OCI-LY7 (cell line): ENCODE measurements at places on chromosomes 7 and 10.

GRCh38 chr10:88026031-88026430, 162.6 kb downstream of the PTEN start:
- no peak for DNase-seq

DNA sequence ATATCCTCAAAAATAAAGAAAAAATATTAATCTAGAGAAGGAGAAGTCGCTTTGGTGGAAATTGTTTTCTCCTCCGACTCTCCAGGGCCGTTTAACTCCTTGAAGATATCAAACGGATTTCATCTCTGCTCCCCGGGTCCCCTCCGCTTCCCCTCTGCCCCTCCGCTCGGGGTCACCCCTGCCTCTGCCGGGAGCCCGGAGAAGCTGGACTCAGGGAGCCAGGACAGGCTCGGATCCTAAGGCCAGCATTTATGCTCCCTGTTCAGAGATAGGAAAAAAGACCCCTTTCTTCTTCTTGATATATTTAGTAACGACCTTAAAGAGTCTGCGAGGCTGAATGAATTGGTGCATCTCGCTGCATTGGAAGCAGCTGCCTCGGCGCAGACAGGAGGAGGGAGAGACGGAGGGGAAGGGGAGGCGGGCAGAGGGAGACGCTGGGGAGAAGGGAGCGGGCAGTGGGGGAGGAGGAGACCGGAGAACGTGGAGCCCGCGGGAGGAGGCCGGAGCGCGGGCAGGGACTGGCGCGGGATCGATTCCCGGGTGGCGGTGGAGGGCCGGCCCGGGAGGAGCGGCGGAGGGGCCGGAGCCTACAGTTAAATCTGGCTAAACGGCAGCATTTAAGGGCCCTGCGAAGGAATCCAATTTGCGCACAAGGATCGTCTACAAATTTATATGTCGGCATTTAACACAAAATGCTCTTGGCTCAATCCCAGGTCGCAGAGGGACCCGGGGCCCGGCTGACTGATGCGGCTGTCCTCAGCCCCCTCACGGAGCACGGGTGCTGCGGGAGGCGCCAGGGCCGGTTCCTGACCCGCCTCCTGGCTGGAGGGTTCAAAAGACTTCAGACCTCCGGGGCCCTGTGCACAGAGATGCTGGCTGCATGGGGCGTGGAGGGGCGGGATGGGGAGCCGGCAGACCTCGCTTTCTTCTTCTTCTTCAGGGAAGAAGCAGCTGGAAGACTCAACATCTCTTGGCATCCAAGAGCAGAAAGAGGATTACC, 55.6 kb downstream of the CRTAC1 start:
- no peak for DNase-seq

- DNase-seq = no peak
These were observed 972.0 kb upstream of the CELF2 start for GRCh38 chr10:10045765-10046028.

DNA sequence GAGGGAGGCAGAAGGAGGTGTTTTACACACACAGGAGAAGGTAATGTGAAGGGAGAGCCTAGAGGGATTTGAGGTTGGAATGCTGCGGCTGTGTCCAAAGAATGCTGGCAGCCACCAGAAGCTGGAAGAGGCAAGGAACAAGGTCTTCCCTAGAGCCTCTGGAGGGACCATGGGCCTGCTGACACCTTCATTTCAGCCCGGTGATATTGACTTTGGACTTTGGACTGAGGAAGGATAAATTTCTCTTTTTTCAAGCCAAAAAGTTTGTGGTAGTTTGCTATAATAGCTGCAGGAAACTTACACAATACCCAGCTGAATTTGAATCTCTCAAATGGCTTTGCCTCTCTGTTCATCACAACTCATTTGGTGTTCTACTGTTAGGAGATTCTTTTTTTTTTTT, 34.6 kb downstream of the UBN2 start:
- DNase-seq = no peak

DNA sequence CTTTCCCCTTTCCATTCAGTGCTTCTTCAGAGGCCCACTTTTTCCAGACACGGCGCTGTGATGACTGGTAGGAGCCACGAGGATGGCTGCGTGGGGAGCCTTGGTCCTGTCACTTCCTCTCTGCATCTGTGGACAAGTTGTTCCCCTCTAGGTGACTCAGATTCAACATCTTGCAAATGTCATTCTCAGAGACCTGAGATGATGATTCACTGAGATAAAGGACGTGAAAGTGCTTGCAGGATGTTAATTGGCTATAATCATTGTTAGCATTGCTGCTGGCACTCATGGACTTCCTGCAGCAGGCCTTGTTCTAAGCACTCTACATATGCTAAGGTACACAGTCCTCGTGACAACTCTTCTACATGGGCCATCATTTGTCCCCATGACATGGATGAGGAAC, 489.8 kb upstream of the ZMIZ1 start:
- DNase-seq = no peak

DNA sequence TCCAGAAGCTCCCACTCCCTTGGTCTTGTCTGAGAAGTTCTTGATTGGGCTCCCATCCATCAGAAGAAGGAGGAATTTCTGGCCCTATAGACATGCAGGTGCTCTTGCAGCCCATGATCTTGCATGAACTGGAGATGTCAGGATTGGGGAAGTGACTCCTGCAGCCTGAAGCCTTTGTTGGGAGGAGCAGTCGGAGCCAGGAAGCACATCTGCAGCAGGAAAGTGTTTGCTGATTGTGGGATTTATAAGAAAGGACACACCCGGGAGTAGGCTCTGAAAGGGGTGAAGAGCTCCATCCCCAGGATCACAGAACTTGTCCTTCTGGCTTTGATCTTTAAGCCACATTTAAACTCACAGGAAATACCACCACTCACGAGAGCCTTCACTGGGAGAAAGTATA, 185.2 kb downstream of the DYNC1I1 start:
- no peak for DNase-seq

- no peak for DNase-seq
These were observed 857.8 kb downstream of the KCNMA1 start for GRCh38 chr10:76779796-76780301.

- DNase-seq = no peak
These were observed 52.7 kb upstream of the APBB1IP start for GRCh38 chr10:26385443-26385842.

DNA sequence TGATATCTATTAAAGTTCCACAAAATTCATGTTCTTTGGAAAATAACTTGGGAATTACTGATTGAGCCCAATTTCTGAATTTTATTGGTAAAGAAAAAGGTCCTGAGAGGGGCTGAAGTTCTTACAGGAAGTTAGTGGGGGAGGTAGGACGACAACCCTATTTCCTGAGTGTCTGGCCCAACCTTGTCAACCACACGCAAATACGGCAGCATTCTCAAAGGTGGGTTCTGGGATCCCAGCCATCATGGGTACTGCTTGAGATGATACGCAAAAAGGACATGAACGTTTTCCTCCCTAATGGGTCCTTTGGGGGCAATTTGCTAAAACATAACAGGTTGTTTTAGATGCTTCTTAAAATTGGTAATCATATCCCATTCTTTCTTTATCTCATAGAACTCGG, 2.7 kb upstream of the PDCD4 start:
- peak; percentile 78 for DNase-seq

- DNase-seq = no peak
These were observed 22.2 kb downstream of the TMEM209 start for GRCh38 chr7:130182990-130183389.

DNA sequence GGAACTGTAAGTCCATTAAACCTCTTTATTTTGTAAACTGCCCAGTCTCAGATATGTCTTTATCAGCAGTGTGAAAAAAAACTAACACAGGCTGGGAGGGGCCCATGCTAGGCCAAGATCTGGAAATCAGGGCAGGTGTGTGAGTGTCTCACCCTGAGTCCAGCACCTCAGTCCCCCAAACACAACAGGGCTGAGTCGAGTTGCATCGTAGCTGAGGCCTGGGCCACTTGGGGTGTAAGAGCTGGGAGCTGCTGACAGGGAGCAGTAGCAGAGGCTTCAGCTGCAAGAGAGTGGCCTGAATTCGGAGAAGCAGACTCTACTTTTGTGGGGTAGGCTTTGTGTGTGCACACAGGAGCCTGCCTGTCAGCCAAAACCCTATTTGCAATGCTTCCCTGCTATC, 553.1 kb downstream of the PTPRN2 start:
- no peak for DNase-seq

DNA sequence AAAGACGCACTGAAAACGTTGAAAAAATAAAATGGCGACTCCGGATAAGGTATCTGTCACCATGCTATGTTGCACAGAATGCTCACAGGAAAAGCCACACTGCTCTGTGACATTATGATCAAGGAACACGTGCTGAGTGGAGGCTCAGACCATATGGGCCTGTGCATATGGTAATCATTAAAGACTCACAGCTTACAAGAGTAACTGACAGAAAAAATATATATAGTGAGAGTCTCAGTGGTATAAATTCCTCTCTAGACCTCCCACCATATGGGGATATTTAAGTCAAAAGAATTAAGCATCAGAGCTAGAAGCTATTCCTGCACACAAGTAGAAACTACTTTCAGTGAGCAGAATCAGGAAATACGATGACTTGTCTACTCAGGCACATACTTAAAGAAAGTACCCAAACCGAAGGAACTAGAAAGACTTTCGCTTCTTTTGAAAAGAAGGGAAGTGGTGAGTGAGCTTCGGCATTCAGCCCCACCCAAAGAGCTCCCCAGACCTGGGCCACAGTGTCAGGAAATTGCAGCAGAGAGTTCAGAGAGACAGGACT, 65.1 kb upstream of the MPP7 start:
- DNase-seq = peak; percentile 93

GRCh38 chr10:47309408-47310089, 9.6 kb downstream of the GDF10 start:
- no peak for DNase-seq

- no peak for DNase-seq
These were observed 92.6 kb upstream of the KIF5B start for GRCh38 chr10:32148864-32149251.

GRCh38 chr10:117755659-117756014, 213.1 kb downstream of the EMX2 start:
- DNase-seq = no peak

GRCh38 chr10:14681305-14681704, 93.4 kb downstream of the FAM107B start:
- no peak for DNase-seq

DNA sequence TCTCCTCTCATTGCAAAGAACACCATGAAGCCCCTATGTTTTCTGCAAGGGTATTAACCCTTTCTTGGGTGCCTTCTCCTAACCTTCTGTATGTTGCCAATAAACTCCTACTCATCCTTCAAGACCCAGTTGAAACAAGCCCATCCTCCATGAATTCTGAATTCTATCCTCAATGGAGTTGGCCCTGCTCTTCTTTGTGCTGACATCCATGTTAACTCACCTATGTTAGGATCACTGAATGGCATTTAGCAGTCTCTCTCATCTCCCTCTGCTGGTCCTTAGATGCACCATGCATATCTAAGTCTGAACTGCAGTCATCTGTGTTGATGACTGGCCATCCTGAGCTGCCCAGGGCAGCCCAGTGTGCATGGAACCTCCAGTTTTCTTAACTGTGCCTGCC, 129.8 kb downstream of the BUB3 start:
- DNase-seq = no peak

DNA sequence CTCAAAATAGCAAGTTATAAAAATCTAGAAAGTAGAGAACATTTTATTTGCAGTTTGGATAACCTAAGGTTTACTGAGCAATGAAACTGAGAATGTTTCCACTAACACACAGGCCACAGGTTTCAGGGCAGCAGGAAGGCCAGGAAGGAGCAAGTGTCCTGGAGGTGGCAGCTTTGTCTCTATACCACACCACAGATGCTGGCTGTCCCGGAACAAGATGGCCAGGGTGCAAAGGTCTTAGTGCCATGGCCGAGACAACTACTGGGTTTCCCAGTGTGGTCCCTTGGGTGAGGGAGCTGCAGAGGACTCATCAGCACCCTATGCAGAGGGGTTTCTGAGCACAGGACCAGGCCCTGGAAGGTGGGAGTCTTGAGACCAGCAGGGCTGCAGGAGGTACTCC, 92.0 kb downstream of the CTBP2 start:
- no peak for DNase-seq

GRCh38 chr10:31157123-31158010, 125.7 kb upstream of the ZNF438 start:
- no peak for DNase-seq

DNA sequence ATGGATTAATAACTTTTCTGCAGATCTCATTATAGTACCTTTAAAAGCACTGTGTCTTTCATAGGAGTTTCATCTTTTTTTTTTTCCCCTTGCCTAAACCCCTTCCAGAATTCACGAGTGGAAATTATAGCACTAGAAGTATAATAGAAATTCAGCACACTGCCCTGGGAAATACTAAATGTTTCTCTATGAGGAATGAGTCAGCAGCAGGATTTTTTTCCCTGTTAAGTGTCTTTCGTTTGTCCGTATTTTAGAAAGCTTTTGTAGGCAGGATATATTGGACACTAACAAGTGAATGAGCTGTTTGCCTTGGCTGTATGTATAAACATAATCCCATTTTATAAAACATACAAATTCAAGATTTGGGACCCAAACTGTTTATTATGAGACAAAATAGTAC, 105.8 kb downstream of the EXOC4 start:
- DNase-seq = no peak

GRCh38 chr10:96656839-96657238, 63.5 kb downstream of the PIK3AP1 start:
- no peak for DNase-seq

DNA sequence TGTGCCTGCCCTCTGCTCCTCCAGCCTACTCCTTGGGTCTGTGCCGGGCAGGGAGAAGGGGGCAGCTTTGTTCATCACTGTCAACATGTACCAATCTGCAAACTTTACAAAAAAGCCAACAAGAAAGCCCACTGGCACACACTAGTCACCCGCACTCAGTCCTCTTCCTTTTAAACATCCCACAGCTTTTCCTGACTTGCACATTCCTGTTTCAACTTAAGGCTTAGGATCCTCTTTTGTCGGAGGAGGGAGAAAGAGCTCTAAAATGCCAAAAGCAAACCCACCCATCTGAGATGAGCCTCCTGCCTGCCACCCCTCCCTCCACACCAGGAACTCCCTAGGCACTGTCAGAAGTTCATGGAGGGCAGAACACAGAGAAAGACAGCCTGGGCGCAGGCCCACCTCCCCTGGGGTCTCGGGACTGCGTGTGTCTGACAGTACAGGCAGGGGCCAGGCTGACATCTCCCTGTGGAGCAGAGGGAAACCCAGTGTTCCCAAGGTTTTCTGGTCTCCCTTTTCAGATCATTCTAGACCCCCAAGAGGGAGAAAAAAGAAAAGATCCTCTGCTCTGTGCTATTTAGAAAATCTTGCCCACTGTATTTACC, 5.4 kb downstream of the PDIA4 start:
- no peak for DNase-seq

GRCh38 chr10:6617309-6618076, 37.4 kb upstream of the PRKCQ start:
- DNase-seq = no peak

GRCh38 chr7:55108401-55108800, 89.6 kb downstream of the EGFR start:
- no peak for DNase-seq

DNA sequence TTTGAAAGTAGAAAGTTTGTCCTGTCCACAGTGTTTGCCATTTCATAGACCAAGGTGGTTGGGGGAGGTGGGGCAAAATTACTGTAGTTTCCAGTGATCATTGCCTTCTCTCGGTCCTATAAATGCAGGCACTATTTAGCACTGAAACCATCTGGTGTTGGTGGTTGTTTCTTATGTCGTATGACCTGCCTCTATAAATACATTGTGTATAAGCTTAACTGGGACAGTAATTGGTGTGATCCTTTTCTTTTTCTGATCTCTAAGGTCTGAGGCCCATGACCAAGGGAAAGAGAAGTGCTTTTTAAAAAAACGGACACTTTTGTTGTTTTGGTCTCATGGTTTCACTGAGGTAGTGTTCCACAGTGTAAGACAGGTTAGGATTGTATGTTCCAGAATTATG, 63.1 kb downstream of the AUTS2 start:
- no peak for DNase-seq

- DNase-seq = no peak
These were observed 24.4 kb upstream of the PPIF start for GRCh38 chr10:79322616-79323543.

GRCh38 chr7:22137026-22137425, 191.3 kb upstream of the CDCA7L start:
- DNase-seq = no peak
